ENCODE measurements at places on chromosomes 11 and 22.

GRCh38 chr11:10030122-10030490 lies 263.9 kb downstream of the SBF2 start:
- no peak for DNase-seq

GRCh38 chr11:112760396-112761059 lies 200.7 kb upstream of the NCAM1 start:
- peak; percentile 26 for DNase-seq

DNA sequence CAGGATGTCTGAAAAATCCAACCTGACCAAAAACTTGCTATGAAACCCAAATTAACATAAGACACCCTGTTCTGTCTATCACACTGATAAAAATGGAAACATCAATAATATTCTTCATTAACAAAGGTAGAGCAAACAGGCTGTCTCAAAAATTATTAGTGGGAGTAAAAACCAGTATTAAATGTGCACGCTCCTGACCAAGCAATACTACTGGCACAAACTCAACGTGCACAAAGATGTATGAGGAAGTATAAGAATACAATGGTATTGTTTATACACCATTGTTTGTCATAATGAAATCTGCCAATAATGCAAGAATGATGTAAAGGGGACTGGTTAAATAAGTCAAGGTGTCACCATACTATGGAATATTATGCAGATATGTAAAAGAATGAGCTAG lies 288.5 kb downstream of the MN1 start:
- DNase-seq: no peak

- peak; percentile 2 for DNase-seq
Measured at GRCh38 chr11:90594658-90595057, 371.8 kb upstream of the CHORDC1 start.

GRCh38 chr11:75925785-75926164 lies 110.8 kb downstream of the UVRAG start:
- DNase-seq: peak; percentile 36

GRCh38 chr11:102604875-102605274 lies 20.3 kb downstream of the MMP20 start:
- peak; percentile 35 for DNase-seq

DNA sequence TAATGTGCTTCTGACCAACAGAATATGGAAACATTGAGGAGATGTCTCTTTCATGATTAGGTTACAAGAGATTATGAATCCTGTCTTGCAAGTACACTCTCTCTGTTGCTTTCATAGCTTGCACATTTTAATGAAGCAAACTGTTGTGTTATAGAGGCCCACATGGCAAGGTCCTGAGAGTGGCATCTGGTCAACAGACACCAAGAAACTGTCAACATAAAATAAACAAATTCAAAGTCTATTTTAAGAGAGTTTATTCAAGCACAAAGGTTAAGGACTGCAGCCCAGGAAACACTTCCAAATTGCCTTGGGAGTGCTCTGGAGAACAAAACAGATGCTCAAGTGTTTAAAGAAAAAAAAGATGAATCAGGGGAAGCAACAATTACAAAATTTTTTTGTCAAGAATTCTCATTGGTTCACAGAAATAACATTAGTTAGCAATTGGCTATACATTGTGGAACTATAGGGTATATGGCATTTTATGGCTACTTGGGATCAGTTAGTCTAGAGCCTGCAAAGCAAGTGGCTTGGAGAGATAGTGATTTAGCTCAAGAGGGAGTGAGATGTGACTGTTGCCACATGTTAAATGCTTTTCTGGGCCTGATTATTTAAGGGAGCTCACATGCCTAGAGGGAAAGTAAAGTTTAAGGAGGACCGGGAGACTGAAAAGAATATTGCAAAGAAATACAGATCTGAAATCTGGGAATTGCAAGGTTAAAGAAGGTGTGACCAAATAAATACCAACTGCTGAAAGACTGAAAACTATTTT lies 54.6 kb downstream of the CTSC start:
- DNase-seq: no peak

DNA sequence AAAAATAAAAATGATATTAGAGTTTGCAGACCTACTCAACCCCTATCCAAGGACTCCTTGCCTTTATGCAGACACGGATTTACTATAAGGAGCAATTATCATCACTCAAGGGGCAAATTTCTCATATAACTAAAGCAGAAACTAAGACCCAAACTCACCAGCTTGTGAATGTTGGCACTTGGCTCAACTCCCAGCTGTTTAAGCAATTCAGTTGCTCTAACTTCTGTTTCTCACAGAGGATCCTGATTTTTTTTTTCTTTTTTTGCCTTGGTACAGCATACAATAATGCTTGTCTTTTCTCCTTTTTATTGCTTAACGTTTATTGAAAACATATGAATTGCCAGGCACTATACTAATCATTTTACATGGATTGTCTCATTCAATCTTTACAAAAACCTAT lies 9.6 kb upstream of the CBLIF start:
- DNase-seq: peak; percentile 29
